ENCODE measurements at places on chromosomes 5 and 9. TPM values are rescaled to one million over a fixed set of nuclear protein-coding genes. Genes with fewer than 3 reads are reported as not detected.

DNA sequence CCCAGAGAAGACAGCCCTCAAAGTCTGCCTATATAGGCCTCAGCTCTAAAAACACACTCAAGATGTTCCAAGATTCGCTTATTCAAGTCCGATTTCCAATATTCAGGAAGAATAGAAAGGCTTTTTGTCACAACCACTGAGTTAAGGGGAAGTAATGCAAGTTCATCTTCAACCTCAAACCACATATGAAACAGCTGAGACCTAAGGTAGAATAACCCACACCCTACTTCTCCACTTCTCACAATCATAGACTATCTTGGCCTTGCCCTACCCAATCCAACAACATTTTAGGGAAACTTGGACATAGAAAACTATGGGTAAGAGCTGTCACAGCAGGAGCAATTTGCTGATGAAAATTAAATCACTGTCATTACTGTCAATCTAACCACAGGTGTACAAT lies 152.0 kb upstream of the LRRTM2 start:
- no peaks in the 10 kb centered on the region for H3K27me3 ChIP-seq
- H3K4me3 ChIP-seq = no peak overlapping the region
- peaks cover 45% of the 10 kb centered on the region for H3K36me3 ChIP-seq
- no peak for DNase-seq
- H3K27ac ChIP-seq = no peak overlapping the region

- H3K4me1 ChIP-seq = peaks cover 24% of the 10 kb centered on the region
- no peaks in the 10 kb centered on the region for H3K27me3 ChIP-seq
- H3K36me3 ChIP-seq = no peaks in the 10 kb centered on the region
- peak within 1 kb of the TSS; percentile 98 for H3K4me3 ChIP-seq
These were observed at the start of gene GPR107 for GRCh38 chr9:130053504-130054324. Gene GPR107, plus strand, starts transcription at chr9:130053906. Its CDS starts 27 bp downstream, at chr9:130053933.

GRCh38 chr5:141914199-141914743 lies 9.4 kb upstream of the DELE1 start:
- H3K27me3 ChIP-seq = no peaks in the 10 kb centered on the region
- H3K27ac ChIP-seq = peak overlapping the region; percentile 44
- peak; percentile 93 for DNase-seq
- no peaks in the 10 kb centered on the region for H3K36me3 ChIP-seq
- peak overlapping the region; percentile 34 for H3K4me3 ChIP-seq

Gene PCDHB6
- 0.60 TPM for total RNA-seq

Gene CSF2
- not detected for total RNA-seq

DNA sequence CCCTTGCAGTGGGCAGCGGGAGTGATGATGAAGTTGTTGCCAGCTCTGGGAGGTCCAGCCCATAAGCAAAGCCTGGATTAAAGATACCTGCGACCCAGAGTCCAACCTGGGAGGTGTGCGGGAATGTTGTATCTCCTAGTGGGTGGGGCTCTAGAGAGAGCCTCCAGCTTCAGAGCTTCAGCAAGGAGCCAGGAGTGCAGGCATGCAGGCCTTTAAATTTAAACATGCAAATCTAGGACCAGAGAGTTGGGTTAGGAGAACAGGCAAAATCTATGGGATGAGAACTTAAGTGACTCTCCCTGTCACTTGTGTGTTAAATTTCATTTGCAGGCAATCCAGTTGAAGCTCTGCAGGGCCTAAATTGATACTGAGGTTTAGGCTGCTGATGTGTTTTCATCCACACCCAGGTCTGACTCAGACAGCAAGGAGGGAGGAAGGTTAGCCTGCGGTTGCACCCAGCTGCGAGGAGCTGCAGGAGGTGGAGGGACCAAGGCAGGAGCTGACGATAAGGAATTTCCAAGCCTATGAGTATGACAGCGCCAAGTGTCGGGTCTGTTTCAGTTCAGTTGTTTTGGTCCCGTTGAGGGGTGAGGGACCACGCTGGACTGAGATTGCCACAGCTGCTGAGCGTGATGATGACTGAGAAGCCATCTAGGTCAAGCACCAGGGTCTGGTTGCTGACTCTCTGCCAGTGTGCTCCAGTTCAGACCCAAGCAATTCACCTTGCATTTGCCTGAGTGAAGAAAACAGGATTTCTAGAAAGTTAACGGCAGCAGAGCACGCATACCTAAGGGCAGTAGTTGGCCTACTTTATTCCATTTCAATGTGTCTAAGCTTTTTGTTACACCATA lies 243.0 kb downstream of the ICE1 start:
- H3K27me3 ChIP-seq = no peaks in the 10 kb centered on the region
- H3K4me1 ChIP-seq = no peaks in the 10 kb centered on the region
- H3K36me3 ChIP-seq = no peaks in the 10 kb centered on the region

DNA sequence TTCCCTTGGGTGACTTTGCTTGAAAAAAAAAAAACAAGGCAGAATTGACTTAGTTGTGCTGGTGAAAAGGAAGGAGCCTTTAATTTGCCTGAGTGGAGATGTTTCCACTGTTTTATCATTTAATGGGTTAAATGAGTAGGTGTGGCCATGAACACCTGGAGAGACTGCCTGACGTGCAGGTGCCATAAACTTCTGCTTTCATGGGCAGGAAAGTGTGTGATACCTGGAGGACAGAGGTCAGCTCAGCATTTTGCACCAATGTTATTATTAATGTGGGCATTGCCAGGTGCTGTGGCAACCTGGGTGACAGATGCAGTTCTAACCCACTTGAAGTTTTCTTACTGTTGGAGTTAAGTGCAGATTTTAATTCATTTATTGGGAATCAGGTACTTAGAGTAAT lies 145.4 kb downstream of the CD180 start:
- no peak for DNase-seq
- H3K4me3 ChIP-seq = no peak overlapping the region
- no peak overlapping the region for H3K27ac ChIP-seq
- H3K27me3 ChIP-seq = no peaks in the 10 kb centered on the region
- H3K4me1 ChIP-seq = no peaks in the 10 kb centered on the region

DNA sequence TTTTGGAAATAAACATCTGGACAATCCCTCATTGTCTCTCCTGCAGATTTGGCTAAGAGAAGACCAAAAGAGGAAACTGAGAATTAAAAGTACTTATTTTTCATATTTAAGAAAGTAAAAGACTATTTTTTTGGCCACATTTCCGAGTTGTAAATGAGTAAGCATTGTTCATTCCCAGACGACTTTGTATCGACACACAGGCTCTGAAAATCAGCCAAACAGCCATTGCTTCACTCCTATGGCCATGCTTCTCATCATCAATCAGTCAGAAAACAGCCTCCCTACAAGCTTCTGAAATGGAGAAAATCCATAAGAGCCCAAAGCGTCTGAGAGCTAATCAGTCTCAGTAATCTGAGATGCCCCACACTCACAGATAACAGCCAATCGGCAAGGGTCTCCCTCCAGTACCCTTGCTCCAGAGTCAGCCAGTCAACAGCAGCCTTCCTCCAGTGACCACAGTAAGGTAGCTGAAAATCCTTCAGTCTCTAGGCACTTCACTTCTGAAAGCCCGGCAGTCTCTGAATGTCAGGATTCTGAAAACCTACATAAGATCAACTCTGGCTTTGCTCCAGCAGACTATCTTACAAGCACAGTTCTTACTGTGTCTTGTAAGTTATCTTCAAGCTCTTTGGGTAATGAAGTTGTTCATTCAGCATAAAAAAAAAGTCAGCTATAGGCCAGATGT lies 30.9 kb downstream of the CDO1 start:
- no peak for DNase-seq
- H3K27me3 ChIP-seq = no peaks in the 10 kb centered on the region
- no peaks in the 10 kb centered on the region for H3K4me1 ChIP-seq
- no peaks in the 10 kb centered on the region for H3K36me3 ChIP-seq
- no peak overlapping the region for H3K27ac ChIP-seq
- H3K4me3 ChIP-seq = no peak overlapping the region

Gene TEK
- 36.3 TPM for total RNA-seq

Gene SLCO6A1
- total RNA-seq = not detected

DNA sequence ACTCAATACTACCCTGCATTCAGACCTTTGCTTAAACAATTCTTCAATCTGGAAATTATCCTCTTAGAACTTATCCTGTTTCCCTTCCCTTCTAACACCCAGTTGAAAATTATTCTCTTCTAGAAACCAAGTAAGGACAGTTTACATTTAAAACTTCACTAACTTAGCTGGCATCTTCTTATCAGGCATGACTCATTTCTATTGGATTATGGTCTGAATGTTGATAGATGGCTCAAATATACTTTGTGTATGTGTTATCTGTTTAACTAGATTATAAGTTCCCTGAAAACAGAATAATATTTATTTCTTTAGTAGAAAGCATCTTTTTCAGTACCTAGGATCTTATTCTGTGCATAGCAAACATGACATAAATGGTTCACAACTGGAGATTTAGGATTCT lies 161.9 kb downstream of the PPP2R2B start:
- no peaks in the 10 kb centered on the region for H3K4me1 ChIP-seq
- DNase-seq = no peak
- no peak overlapping the region for H3K4me3 ChIP-seq
- H3K36me3 ChIP-seq = no peaks in the 10 kb centered on the region
- no peaks in the 10 kb centered on the region for H3K27me3 ChIP-seq

GRCh38 chr5:175104677-175105076 lies 339.3 kb downstream of the DRD1 start:
- DNase-seq = no peak
- no peak overlapping the region for H3K27ac ChIP-seq
- no peaks in the 10 kb centered on the region for H3K36me3 ChIP-seq
- H3K27me3 ChIP-seq = no peaks in the 10 kb centered on the region

Gene GMCL2
- not detected for total RNA-seq

DNA sequence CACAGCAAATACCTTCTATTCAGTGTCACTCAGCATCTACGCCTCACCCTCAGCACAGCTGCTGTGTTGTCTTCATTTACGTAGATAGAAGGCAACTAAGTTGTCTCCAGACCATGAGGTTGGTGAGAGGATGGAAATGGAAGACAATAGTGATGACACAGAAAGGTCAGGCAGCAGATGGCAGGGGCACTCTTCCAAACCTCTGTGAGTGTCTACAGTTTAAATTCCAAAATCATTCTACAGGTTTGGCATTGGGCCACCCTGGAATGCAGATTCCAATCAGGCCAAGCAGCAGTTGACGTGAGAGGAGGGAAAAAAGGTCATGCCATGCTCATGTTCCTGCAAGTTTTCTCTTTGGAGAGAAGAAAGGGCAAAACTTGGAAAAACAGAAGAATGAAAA lies 68.7 kb upstream of the ADAMTSL1 start:
- no peak overlapping the region for H3K27ac ChIP-seq
- no peak overlapping the region for H3K4me3 ChIP-seq
- DNase-seq = no peak
- no peaks in the 10 kb centered on the region for H3K27me3 ChIP-seq
- no peaks in the 10 kb centered on the region for H3K4me1 ChIP-seq

Gene HTR1A
- not detected for total RNA-seq

DNA sequence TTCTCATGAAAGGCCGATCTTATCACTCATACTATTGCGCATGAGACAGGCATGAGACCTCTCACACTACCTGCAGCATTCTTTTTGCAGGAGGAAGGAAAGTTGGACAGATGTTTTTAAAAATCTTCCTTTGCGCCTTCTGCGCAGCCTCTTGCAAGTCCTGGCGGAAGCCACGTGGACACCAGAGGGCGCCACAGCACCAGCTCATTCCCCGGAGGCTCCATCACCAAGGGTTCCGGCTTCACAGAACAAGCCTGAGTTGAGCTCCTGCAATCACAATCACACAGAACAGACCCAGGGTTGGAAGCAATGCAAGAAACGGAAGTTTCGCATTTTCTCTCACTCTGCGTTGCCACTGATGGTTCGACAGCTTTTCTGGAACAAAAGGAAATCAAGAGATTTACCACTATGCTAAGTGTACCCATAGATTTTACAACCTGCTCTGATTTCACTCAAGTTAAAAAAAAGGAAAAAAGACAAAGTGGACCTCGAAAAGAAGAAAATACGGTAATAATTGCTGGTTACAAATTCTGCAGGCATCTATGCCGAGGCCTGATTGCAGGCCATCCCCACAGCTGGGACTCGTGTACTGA lies 304.7 kb upstream of the MSX2 start:
- H3K27me3 ChIP-seq = peaks cover 32% of the 10 kb centered on the region
- DNase-seq = peak; percentile 91
- peaks cover 10% of the 10 kb centered on the region for H3K4me1 ChIP-seq
- H3K4me3 ChIP-seq = peak overlapping the region; percentile 16
- H3K27ac ChIP-seq = no peak overlapping the region
- H3K36me3 ChIP-seq = no peaks in the 10 kb centered on the region

- H3K27ac ChIP-seq = no peak overlapping the region
- H3K27me3 ChIP-seq = no peaks in the 10 kb centered on the region
- no peak overlapping the region for H3K4me3 ChIP-seq
- DNase-seq = no peak
These were observed 56.7 kb downstream of the RALGPS1 start for GRCh38 chr9:126971261-126971660.

DNA sequence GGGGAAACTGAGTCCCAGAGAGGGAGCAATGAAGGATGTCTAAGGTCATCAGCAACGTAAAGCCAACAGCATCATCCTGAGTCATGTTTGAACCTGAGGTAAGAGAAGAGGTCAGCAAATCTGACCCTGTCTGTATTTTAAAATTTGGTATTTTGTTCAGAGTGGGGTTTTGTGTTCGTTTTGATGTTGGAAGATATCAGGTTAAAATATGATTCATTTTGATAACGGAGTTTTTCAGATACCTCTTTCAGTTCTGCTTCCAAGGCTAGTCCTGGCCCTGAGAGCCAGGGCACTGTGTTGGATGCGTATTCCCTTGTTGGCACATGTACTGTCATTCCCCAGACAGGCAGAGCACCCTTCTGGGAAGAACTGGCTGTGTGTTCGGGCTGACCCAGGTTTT lies 291.0 kb downstream of the NSG2 start:
- no peaks in the 10 kb centered on the region for H3K4me1 ChIP-seq
- H3K36me3 ChIP-seq = no peaks in the 10 kb centered on the region
- no peak overlapping the region for H3K4me3 ChIP-seq
- DNase-seq = no peak
- peaks cover 26% of the 10 kb centered on the region for H3K27me3 ChIP-seq

- DNase-seq = peak; percentile 80
- H3K36me3 ChIP-seq = no peaks in the 10 kb centered on the region
- peak overlapping the region; percentile 39 for H3K27ac ChIP-seq
- H3K4me1 ChIP-seq = peaks cover 7% of the 10 kb centered on the region
- H3K27me3 ChIP-seq = no peaks in the 10 kb centered on the region
These were observed 13.0 kb upstream of the CYFIP2 start for GRCh38 chr5:157252711-157253465.

Gene SLC25A2
- 1.9 TPM for total RNA-seq

- peak; percentile 87 for DNase-seq
- no peaks in the 10 kb centered on the region for H3K27me3 ChIP-seq
- peaks cover 57% of the 10 kb centered on the region for H3K36me3 ChIP-seq
- H3K4me3 ChIP-seq = peak overlapping the region; percentile 60
- H3K27ac ChIP-seq = peak overlapping the region; percentile 77
- peaks cover 98% of the 10 kb centered on the region for H3K4me1 ChIP-seq
These were observed 24.9 kb downstream of the PCDHGC5 start for GRCh38 chr5:141513627-141514329.

- H3K27me3 ChIP-seq = no peaks in the 10 kb centered on the region
- H3K27ac ChIP-seq = no peak overlapping the region
- DNase-seq = no peak
These were observed 470.7 kb downstream of the CDK5RAP2 start for GRCh38 chr9:120109242-120109641.
